Activated CD8-positive, alpha-beta memory T cell treated with anti-CD3 and anti-CD28 coated beads, Interleukin-2, amount 10 ng/mL, durations not matched to agents 7 days and 5 days (primary cell): ENCODE measurements at places on chromosomes 4 and X. TPM values are rescaled to one million over a fixed set of nuclear protein-coding genes. Genes with fewer than 3 reads are reported as not detected.

Gene CNKSR2
- total RNA-seq: 6.3 TPM

Gene TMEM47
- not detected for total RNA-seq

Gene SCLT1
- total RNA-seq: 53.4 TPM

Gene ZNF630
- total RNA-seq: 0.89 TPM

Gene SPIN2A
- 0.89 TPM for total RNA-seq

Gene MAGED4B
- total RNA-seq: 0.98 TPM

Gene CTSO
- 3.0 TPM for total RNA-seq

Gene SH3RF1
- total RNA-seq: 0.35 TPM

Gene AKAP14
- total RNA-seq: not detected

Gene ATP1B4
- total RNA-seq: not detected

Gene PGK1
- 782 TPM for total RNA-seq

Gene PLAC1
- not detected for total RNA-seq

Gene PIR
- 6.2 TPM for total RNA-seq
